NCI-H2171 (cell line): ENCODE measurements at places on chromosomes 3 and 15.

GRCh38 chr3:187960820-187961219 lies 193.1 kb upstream of the LPP start:
- no peak for DNase-seq

GRCh38 chr3:194136519-194137007 lies 615 bp downstream of the HES1 start:
- DNase-seq: no peak

- no peak for DNase-seq
These were observed 494.7 kb upstream of the NECTIN3 start for GRCh38 chr3:110576960-110577359.

DNA sequence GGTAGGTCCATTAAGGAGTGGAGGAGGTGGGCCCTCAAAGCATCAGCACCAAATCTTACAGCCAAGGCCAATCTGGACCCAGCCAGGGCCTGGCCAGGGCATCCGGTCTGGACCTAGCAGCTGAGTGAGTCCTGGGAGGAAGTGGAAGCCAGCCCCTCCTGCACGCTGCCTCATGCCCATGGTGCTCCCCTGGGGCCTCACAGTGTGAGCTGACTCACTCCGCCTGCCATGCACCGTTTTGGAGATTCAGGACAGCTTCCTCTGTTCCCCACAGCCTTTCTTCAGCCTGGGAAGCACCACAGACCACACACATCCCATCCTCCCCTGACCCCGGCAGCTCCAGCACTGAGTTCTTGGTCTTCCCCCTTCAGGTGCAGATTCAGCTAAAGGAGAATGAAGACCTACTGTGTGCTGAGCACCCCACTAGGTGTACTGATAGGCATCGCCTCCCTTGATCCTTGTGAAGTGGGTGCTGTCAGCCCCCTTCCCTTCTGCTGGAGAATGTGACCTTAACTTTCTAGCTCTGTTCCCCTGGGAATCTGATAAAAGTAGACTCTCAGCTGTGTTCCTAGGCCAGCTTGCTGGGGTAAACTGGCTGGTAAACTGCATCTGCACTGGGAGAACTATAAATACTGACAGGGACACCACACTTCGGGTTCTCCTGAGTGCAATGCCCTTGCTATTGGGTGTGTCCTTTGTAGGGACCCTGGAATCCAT lies 36.8 kb upstream of the SEC13 start:
- DNase-seq: no peak

GRCh38 chr3:31851278-31851677 lies 129.8 kb downstream of the OSBPL10 start:
- no peak for DNase-seq

- DNase-seq: no peak
These were observed 28.8 kb downstream of the NBEAL2 start for GRCh38 chr3:47008234-47008796.

GRCh38 chr3:171181907-171182690 lies 155.6 kb upstream of the SLC2A2 start:
- DNase-seq: no peak

- no peak for DNase-seq
These were observed 240.7 kb downstream of the SHOX2 start for GRCh38 chr3:157865352-157866000.

DNA sequence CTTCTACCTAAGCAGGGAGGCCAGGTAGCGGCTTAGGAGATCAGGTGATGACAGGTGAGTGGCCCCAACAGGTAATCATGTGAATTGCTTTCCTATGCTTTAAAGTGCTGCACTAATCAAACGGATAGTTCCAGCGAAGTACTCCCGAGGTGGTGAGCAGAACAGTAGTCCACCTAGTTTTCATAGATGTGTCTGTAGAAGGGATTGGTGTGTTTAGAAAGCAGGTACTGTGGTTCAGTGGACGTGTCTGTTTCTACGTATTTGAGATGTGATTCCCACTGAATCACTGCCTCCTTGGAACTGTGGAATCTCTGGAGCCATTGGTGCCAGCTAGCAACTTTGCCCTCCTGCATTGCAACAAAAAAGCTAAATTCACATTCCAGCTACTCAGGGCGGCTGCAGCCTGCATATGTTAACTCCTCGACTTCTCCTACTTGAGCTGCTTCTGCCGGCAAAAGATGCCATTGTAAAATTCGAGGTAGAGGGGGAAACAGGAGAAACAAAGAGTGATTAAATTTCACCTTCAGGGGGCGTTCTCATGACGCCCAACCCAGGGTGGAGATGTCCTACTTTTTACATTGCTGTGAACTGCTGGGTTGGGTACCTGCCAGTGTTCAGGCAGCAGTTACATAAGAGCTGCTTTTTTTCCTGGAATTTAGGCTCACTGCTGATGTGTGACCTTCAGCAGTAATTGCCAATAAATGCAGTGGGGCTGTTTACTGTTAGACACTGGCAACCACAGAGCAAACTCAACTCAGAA lies 227.3 kb downstream of the ITPR1 start:
- DNase-seq: no peak
